ENCODE measurements at places on chromosomes 2 and 18.

DNA sequence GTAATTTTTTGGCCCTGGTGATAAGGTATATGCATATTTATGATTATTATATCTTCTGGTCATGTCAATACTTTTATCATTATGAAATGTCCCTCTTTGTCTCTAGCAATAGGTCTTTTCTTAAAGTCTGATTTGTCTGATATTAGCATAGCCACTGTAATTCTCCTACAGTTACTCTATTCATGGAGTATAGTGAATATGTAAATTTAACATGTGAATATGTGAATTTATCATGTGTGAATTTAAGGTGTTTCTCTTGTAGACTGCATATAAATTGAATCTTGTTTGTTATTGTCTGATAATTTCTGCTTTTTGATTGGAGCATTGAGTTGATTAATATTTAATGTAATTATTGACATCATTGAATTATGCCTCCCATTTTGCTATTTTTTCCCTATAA, 259.4 kb downstream of the HRH4 start:
- no peak for DNase-seq

- DNase-seq, result no peak
These were observed 92.7 kb downstream of the XRCC5 start for GRCh38 chr2:216201692-216202306.

DNA sequence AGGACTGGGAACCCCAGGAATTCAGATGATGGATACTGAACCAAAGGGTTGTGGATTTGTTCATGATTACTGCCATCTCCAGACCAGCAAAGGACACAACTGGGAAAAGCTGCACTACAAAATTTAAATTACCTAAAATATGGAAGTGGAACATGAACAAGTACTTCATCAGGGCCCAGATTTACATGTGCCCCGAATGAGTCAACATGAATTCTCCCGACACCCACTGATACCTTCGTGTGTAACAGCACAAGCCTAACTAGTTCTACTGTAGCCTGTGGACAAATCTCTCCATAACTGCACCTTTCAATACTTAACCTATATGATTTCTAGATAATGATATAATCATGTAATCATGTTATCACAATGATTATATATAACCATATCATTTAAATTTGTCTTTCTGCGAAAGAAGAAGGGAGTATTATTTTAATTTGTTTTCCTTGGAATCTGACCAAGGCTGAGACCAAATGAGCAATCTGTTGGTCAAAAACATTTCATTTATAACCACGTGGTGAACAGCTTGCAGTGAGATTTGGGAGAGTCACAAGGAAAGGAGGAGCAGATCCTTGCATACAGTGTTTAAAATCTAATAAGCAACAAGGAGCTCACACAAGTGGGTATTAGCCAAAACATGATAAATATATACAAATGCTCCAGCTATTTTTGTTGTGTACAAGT, 70.5 kb downstream of the CACNB4 start:
- DNase-seq, result no peak

- DNase-seq, result no peak
These were observed 129.3 kb downstream of the CCDC74A start for GRCh38 chr2:131656816-131657633.

- DNase-seq, result no peak
These were observed 217.1 kb upstream of the PID1 start for GRCh38 chr2:229488232-229488631.

GRCh38 chr18:13543144-13543543, 183.2 kb downstream of the FAM210A start:
- no peak for DNase-seq

DNA sequence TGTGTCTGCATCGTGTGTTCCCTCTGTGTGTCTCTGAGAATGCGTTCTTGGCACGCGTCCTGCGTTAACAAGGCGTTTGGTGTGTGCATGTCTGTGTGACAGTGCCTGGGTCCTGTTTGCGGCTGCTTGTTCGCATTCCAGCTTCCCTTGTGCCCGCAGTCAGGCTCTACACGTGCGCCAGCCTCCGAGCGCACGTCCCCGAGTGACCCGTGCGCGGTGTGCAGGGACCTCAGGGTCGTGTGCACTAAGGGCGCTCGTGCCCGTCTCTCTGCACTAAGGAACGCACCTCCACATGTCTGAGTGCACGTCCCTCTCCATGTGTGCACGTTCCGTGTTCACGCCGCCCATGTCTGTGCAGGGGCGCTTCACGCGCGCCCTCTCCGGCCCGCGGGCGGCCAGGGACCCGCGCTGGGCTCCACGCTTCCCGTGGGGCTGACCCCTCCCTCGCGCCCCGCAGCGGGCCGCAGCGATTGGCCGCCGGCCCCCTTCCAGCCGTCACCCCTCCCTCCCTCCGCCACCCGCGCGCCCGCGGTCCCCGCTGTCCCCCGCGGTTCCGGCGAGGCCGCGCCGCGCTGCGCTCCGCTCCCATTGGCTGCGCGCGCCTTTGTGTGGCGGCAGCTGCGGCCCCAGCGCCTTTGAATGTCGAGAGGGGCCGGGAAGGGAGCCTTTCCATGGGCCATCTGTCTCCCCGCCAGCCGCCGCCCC, 229.4 kb downstream of the HAUS1 start:
- no peak for DNase-seq

DNA sequence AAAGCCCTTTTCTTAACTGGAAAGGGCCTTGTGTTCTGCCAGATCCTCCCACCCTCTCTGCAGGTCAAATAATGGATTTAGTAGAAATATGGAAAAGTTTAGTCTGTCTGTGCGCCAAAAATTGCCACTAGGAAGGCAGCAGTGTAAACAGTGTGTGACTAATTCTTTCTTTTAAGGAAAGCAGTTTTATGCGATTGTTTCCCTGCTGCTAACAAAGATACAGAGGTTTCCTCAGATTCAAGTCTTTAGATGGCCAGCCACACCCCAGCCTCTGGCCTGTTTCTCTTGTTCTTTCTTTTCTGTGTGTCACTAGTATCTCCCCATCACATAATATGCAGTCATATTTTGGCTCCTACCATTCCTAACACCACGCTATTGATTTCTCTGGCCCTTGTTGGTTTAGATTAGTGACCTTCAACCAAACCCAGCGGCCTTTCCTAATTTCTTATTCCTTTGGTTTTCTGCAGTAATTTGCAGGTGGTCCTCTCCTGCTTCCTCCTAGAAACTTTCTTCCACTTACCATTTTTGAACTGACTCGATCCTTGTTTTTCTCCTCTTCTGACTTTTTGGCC, 157.4 kb downstream of the LTBP1 start:
- DNase-seq, result no peak

DNA sequence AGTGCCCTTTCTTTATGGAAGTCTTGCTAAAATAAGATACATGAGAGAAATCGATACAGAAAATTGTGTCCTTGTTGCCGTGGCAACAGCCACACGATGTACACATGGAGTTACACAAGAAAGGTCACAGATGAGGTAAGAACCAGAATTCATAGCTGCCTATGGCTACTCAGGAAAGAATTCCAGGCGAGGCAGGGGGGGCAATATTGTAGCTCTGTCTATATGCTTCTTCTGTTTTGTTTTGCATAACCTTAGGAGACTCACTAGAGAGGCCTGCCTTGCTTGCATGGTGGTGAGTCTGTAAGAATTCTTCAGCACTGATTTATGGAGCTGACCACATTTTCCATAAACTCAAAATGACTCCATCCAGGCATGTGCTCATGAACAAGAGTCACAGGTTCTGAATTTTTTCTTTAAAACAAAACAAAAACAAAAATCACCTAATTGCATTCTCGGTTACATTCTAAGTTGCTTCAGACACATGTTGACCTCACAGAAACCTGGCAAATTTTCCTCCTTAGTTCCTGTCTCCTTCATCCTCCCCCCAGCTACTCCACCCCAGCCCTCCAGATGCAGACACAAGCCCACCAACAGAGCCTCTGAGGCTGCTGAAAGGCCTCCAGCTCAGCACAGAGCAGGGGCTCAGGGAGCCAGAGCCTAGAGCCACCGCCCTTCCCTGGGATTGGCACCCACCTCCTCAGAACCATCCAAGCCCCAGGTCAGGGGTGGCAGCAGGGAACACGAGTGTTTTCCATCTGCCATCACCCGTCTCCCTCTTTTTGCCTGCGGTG, 183.5 kb downstream of the ANTXR1 start:
- DNase-seq, result no peak

All from activated CD4-positive, alpha-beta T cell treated with anti-CD3 and anti-CD28 coated beads, Interleukin-2, amount 50 U/mL, for 16 hours (primary cell).